NCI-H1436 (cell line): ENCODE measurements at places on chromosomes 2 and 18.

GRCh38 chr2:234254783-234255521 lies 204.4 kb downstream of the SPP2 start:
- DNase-seq: no peak

- DNase-seq: peak; percentile 73
Measured at GRCh38 chr2:70685771-70686171, 82.2 kb downstream of the ADD2 start.

DNA sequence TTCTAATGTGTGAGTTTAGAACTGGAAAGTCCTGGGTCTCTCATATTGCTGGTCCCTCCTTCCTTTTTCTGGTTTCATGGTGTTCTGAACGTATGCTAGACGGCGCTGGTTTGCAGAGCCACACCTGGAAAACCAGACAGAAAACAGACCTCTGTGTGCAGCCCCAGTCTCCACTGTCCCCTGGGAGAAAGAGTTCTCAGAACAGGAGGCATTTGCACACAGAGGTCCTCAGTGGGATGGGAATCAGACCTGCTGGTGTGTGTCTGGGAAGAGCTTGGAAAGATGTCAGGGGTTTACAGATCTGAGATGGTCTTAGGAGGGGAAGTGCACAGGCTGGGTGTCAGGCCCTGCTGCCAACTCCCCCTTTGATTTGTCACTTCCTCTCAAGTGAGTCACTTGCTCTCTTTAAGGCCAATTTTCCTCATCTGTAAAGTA lies 14.9 kb upstream of the MBP start:
- no peak for DNase-seq

DNA sequence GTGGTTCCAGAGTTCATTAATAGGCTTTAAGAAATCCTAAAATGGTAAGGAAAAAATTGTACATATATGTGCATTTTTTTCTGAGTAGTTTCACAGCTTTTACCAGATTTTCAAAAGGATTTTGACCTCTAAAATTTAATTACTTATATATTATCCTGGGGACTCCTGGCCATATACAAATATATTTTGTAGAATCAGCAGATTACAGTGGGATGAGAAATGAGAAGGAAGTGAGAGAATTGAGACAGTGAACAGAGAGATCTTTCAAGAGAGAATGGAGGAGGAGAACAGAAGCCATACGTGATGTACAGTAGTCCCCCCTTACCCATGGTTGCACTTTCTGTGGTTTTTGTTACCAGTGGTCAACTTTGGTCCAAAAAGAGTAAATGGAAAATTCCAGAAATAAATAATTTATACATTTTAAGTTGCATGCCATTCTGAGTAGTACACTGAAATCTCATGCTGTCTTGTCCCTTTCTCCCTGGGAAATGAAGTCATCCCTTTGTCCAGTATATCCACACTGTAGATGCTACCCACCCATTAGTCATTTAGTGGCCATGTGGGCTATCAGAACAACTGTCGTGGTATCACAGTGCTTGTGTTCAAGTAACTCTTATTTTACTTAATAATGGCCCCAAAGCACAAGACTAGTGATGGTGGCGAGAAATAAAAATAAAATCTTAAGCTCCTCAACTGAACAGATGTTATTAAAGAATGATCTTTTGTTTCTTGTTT lies 130.4 kb upstream of the MYO3B start:
- DNase-seq: no peak

DNA sequence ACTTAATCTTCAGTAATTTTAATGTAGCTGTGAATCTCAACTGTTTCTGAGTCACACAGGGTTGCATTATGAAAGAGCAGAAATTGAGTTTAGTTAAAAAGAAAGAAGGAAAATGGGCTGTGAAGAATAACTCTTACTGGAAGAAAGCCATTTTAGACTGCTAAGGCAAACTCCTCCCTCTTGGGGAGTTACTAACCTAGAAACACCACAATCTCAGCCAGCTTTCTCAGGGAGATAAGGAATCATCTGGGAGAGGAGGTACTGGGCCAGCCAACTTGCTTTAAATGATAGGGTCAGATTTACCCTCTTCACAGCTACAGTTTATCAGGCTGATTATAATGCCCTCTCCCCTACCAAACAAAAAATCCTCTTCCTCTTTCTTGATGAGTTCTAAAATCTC lies 119.5 kb downstream of the CCDC148 start:
- no peak for DNase-seq

DNA sequence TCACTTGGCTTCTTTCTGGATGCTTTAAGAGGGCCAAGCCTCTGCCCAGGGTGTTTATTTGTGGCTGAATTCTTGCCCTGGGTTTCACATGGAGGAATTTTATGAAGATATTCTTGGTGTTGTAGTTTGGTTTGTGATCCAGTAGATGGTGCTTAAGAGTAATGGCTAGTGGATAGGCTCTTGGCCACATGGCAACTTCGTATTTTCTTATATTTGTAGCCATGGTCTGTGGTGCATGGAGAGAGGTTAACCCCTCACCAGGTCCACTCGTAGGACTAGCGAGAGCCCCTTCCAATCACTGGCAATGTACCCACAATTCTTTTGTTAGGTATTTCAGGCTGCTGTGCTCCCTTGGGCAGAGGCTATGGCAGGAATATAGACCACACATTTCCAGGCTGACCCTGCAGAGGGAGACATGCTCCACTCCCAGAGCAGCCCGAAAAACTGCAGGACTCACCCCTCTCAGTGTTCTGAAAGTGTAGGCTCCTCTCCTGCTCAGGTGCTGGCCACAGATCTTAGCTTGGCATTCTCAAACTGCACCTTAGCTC lies 582.1 kb upstream of the SETBP1 start:
- DNase-seq: no peak

- no peak for DNase-seq
Measured at GRCh38 chr18:39596891-39597290, 2031.3 kb upstream of the CELF4 start.

- DNase-seq: no peak
Measured at GRCh38 chr2:95087379-95087778, 34.2 kb downstream of the MRPS5 start.
